ENCODE measurements at places on chromosomes 12 and 14.

DNA sequence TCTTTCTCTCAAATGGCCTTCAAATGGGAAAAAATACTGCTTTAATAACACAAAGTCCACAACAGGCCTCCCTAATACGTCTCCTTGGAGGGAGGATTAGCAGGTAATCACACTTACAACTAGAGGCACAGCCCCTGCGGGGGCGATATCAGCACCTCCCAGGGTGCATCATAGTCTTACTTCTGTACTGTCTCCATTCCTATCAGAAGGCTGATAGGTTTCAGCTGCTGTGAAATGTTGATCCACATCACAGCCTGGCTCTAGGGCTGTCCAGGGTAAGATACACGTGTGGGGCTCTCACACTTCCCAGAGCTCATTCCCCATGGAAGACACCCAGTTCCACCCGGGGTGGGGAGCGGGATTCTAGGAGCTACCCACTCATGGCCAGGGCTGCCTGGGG is 139.1 kb upstream of the SFSWAP start:
- DNase-seq: no peak
- no peaks in the 10 kb centered on the region for H3K36me3 ChIP-seq
- H3K4me1 ChIP-seq: peaks cover 9% of the 10 kb centered on the region
- no peak overlapping the region for H3K4me3 ChIP-seq
- H3K27ac ChIP-seq: no peak overlapping the region
- H3K27me3 ChIP-seq: no peaks in the 10 kb centered on the region

DNA sequence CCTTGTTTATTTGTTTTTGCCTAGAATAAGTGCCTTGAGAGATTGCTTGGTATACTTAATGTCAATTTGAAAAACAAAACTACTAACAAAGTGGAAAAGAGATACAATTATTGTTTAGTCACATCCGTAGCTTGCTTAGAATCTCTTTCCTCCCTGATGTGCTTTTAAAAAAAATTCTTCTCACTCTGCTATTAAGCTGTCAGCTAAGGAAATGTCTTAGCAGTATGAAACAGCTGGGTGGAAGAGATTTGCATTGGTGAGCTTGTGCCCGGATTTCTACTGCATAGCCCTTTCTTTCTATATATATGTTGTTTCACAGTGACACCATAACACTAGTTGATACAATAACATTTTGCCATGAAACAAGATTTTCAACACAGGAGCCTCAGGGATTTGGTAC is 229.4 kb upstream of the RGS6 start:
- no peak overlapping the region for H3K27ac ChIP-seq
- no peak overlapping the region for H3K4me3 ChIP-seq
- no peak for DNase-seq
- peaks cover 6% of the 10 kb centered on the region for H3K4me1 ChIP-seq
- no peaks in the 10 kb centered on the region for H3K27me3 ChIP-seq

DNA sequence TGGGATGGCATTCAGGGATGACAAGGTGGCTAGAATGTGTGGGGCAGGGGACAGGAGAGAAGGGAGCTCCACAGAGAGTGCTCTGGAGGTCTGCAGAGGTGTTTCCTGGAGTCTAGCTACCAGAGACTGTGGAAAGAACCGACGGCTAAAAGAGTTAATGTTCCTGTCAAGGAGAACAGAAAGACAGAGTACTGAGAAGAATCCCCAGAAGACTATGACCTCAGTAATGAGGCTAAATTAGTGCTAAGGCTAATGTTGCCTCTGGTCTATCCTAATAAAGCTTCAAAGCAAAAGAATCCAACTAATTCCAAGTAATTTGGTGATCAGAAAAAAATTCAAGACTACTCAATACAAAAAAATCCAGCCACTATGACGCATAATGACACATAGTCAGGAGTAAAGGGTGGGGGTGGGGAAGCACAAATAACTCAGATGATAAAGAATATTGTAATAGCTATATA is 44.7 kb downstream of the FERMT2 start:
- H3K4me3 ChIP-seq: no peak overlapping the region
- no peaks in the 10 kb centered on the region for H3K27me3 ChIP-seq
- H3K4me1 ChIP-seq: peaks cover 4% of the 10 kb centered on the region
- peaks cover 9% of the 10 kb centered on the region for H3K36me3 ChIP-seq
- no peak overlapping the region for H3K27ac ChIP-seq

- no peak overlapping the region for H3K4me3 ChIP-seq
- H3K4me1 ChIP-seq: no peaks in the 10 kb centered on the region
- no peak overlapping the region for H3K27ac ChIP-seq
- no peaks in the 10 kb centered on the region for H3K27me3 ChIP-seq
Measured at GRCh38 chr14:61836807-61837206, 74.6 kb downstream of the SNAPC1 start.

GRCh38 chr14:39229222-39229543 is 4.5 kb upstream of the MIA2 start:
- H3K36me3 ChIP-seq: no peaks in the 10 kb centered on the region
- H3K27me3 ChIP-seq: no peaks in the 10 kb centered on the region
- DNase-seq: no peak

DNA sequence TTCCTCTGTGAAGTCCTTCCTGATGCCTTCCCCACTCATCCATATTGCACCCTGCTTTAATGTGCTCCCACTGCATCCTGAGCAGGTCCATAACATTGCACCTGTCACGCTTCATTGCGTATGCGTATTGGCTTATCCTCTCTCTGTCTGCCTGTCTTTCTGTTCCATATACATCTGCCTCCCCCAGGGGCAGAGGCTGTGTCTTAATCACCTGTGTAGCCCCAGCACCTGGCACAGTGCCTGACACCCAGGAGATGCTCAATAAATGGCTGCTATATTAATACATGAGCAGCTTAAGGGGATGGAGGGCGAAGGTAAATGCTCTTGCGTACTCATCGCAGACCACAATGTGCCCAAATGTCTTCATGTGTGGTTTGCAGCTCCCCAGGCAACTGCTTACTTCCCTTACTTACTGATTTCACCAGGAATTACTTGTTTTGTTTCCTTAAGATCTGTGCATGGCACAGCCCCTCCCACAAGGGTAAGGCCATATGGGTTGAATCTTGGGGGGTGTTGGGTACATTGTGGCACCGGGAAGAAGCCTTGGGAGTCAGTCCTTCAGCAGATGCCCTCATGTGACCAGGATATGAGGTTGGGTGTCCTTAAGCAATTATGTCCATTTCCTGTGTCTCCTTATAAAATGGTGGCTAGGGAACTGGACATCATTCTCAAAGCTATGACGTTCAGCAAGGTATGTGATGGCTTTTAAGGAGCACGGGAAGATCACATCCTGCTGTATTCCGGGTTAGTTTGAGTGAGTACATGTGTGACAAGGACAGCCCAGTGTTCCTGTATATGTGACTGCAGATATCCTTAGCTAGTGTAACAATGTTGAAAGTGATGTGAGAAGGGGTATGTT is 848 bp upstream of the CPNE6 start:
- no peaks in the 10 kb centered on the region for H3K36me3 ChIP-seq
- no peak overlapping the region for H3K27ac ChIP-seq
- no peak for DNase-seq
- H3K4me1 ChIP-seq: no peaks in the 10 kb centered on the region

GRCh38 chr12:28563286-28563685 is 373.0 kb downstream of the CCDC91 start:
- DNase-seq: no peak
- H3K27ac ChIP-seq: no peak overlapping the region
- no peaks in the 10 kb centered on the region for H3K4me1 ChIP-seq
- no peak overlapping the region for H3K4me3 ChIP-seq
- H3K36me3 ChIP-seq: no peaks in the 10 kb centered on the region
- no peaks in the 10 kb centered on the region for H3K27me3 ChIP-seq

- H3K27me3 ChIP-seq: no peaks in the 10 kb centered on the region
- H3K36me3 ChIP-seq: no peaks in the 10 kb centered on the region
- no peak overlapping the region for H3K27ac ChIP-seq
- H3K4me1 ChIP-seq: peaks cover 23% of the 10 kb centered on the region
Measured at GRCh38 chr12:32508626-32509025, 109.3 kb downstream of the FGD4 start.

DNA sequence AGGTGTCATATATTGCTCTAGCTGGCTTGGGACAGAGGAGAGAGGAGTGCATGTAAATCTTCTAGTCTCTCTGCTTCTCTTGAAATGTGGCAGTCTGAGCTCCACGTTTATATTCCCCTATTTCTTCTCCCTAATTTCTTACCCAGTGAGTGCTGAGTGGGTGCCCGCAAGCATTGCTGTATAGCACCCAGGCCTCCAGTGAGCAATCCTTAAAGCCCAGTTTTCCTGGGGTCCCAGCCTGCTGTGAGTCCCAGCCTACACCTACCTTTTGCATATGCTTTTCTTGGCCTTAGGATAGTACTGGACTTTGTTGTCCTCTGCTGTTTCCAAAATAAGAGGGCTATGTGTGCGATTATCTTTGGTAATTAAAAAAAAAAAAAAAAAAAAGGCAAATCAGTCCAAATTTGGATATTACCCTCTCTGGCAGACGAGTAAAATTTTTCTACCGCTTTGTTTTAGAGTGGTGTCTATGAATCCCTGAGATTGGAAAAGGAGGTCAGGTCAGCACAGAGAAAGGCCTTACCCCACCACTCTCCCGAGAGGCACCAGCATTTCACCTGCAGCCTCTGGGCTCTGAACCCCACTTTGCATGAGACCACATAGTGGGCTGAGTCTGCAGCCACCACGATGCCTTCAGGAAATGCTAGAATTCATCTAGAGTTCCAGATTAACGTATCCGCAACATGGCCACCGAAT is 1.1 kb downstream of the MGST1 start:
- H3K36me3 ChIP-seq: peaks cover 3% of the 10 kb centered on the region
- peak overlapping the region; percentile 50 for H3K4me3 ChIP-seq
- H3K27ac ChIP-seq: peak overlapping the region; percentile 95
- no peak for DNase-seq
- peaks cover 7% of the 10 kb centered on the region for H3K4me1 ChIP-seq

- no peaks in the 10 kb centered on the region for H3K4me1 ChIP-seq
- no peak overlapping the region for H3K27ac ChIP-seq
Measured at GRCh38 chr12:18719922-18720510, 17.8 kb downstream of the PLCZ1 start.

- no peak overlapping the region for H3K4me3 ChIP-seq
- H3K4me1 ChIP-seq: peaks cover 27% of the 10 kb centered on the region
- H3K36me3 ChIP-seq: peaks cover 9% of the 10 kb centered on the region
- no peak for DNase-seq
Measured at GRCh38 chr12:11876307-11876706, 194.4 kb upstream of the BCL2L14 start.

DNA sequence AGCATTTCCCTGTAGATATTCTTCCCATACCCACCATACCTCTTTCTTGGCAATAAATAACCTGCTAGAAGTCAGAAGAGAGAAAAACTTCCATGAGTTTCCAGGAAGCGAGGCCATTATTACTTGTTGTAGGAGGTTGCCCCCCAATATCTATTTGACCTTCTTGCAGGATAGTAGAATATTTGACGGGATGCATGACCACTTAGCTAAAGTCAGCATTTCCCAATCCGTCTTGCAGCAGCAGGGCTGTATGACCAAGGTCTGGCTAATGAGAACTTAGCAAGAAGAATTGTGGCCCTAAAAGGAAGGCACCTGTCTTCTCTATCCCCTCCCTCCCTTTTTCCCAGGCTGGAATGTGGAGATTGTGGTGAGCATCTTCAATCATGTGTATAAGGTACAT is 51.5 kb downstream of the NINJ2 start:
- H3K4me3 ChIP-seq: no peak overlapping the region
- no peaks in the 10 kb centered on the region for H3K36me3 ChIP-seq
- H3K4me1 ChIP-seq: no peaks in the 10 kb centered on the region
- no peak for DNase-seq
- H3K27ac ChIP-seq: no peak overlapping the region
- H3K27me3 ChIP-seq: no peaks in the 10 kb centered on the region

GRCh38 chr12:50613463-50613862 is 108.7 kb downstream of the DIP2B start:
- no peaks in the 10 kb centered on the region for H3K27me3 ChIP-seq
- no peak overlapping the region for H3K4me3 ChIP-seq
- no peaks in the 10 kb centered on the region for H3K36me3 ChIP-seq
- no peak for DNase-seq

DNA sequence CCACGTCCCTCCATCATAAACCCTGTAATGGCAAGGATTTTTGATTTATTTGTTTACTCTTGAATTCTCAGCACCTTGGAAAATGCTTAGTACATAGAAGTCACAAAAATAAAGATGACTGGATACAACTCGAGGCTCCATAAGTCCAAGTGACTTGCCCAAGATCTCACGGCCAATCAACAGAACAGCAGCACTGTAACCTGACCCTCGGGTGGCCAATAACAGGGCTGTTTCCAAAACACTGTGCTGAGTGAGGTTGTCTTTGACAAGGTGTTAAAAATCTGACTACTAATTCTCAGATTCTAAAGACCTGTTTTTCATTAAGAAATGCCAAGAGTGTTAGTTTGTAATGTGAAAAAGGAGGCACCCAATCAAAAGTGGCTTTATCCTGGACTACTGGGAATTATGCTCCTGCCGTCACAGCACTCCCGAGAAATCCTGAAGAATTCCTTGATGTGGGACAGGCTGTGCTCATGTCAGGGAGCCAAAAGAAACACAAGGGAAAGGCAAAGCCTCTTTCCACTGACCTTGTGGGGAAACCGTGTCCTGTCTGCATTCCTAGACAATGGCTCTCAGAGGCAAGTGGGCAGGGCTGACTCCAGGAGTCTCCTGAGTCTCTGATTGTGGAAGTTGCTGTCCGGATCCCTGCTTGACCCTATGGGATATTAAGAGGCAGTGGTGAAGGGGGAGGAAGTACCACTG is 204.7 kb upstream of the PELI2 start:
- H3K36me3 ChIP-seq: no peaks in the 10 kb centered on the region
- H3K4me3 ChIP-seq: no peak overlapping the region
- DNase-seq: no peak
- no peak overlapping the region for H3K27ac ChIP-seq
- H3K4me1 ChIP-seq: peaks cover 21% of the 10 kb centered on the region
- no peaks in the 10 kb centered on the region for H3K27me3 ChIP-seq

GRCh38 chr12:91276509-91276908 is 93.9 kb upstream of the DCN start:
- no peaks in the 10 kb centered on the region for H3K27me3 ChIP-seq
- no peak overlapping the region for H3K4me3 ChIP-seq
- no peaks in the 10 kb centered on the region for H3K36me3 ChIP-seq
- no peak for DNase-seq
- H3K4me1 ChIP-seq: peaks cover 8% of the 10 kb centered on the region

GRCh38 chr14:22791301-22791700 is 23.9 kb downstream of the SLC7A7 start:
- no peaks in the 10 kb centered on the region for H3K4me1 ChIP-seq
- no peaks in the 10 kb centered on the region for H3K27me3 ChIP-seq
- no peak overlapping the region for H3K4me3 ChIP-seq
- no peak overlapping the region for H3K27ac ChIP-seq
- no peak for DNase-seq
- no peaks in the 10 kb centered on the region for H3K36me3 ChIP-seq

DNA sequence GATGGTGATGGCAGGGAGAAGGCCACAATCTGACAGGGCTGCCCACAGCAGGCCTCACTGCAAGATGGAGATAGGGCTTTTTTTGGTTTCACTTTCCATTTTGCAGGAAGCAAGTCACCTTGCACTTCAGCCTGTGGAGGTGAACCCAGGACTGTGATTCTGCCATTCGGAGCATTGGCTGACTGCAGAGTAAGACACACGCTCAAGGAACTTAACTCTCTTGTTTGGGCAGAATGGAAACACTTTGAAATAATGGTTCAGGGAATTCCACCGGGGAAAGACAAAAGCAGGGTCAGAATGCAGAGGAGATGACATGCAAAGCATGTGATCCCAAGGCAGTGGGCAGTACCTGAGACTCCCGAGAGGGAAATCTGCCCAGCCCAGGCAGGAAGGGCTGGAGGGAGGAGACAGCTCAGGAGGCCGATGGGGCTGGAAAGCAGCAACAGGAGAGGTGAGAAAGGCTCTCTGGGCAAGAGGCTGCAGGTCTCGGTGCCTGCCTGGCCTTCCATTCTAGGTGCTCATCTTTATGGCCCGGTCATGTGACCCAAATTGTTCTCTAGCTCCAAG is 58.7 kb upstream of the PRMT8 start:
- H3K27ac ChIP-seq: no peak overlapping the region
- H3K4me3 ChIP-seq: no peak overlapping the region
- no peak for DNase-seq
- no peaks in the 10 kb centered on the region for H3K27me3 ChIP-seq
- H3K36me3 ChIP-seq: no peaks in the 10 kb centered on the region
- peaks cover 5% of the 10 kb centered on the region for H3K4me1 ChIP-seq

Measured in neuronal stem cell (in vitro differentiated cells).